ENCODE measurements at places on chromosomes 3 and 15.
A peak's percentile ranks its signal among the peaks of the same experiment; 100 is the strongest.

- peak; percentile 96 for DNase-seq
These were observed 194.3 kb downstream of the BCHE start for GRCh38 chr3:165642761-165643420.

GRCh38 chr3:153768561-153769469 is 352.4 kb upstream of the ARHGEF26 start:
- DNase-seq = peak; percentile 15

DNA sequence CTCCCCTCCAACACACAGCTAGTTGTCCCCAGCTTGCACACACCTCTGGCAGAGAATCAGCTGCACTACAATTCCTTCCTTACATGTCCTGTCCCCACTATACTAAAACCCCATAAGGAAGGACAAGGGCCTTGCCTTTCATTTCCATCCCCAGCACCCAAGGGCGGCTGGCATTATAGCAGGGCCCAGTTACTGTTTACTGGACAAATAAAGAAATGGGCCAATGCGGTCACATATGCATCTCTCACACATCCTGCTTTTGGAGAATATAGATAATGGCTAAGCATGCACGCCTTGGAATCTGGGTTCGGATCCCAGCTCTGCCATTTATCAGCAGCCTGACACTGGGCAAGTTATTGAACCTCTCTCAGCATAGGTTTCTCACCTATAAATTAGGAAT is 99.1 kb downstream of the DAPK2 start:
- no peak for DNase-seq

DNA sequence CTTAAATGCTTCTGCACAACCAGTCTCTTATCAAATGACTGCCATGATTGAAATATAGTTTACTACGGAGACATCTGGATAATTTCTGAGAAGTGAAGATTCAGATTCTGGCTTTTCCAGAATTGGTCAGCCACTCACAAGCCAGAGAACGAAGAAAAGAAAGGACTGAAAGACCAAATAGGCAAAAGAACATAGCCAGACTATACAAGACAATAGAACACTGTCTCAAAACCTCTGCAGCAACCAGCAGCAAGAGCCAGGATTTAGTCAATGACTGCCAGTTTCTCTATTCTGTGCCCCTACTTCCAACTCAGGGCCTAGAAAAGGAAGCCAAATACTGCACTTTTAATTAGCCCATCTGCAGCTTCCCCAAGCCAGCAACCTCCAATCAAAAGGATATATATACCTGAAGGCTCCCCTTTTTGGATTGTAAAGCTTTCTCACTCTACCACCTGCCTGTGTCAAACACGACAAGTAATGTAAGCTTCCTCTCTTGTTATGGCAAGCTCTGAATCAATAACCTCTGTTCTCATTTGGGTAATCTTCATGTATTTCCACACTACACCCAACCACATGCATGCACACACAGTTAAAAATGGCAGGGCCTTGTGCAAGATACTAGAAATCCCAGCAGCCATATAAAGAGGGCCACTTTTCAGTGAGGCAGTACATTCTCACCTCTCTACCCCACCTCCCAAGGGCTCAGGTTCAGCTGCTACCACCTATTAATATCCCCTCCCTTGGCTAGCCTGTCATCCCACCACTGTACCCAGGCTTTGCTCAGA is 97.1 kb downstream of the ERC2 start:
- DNase-seq = no peak

DNA sequence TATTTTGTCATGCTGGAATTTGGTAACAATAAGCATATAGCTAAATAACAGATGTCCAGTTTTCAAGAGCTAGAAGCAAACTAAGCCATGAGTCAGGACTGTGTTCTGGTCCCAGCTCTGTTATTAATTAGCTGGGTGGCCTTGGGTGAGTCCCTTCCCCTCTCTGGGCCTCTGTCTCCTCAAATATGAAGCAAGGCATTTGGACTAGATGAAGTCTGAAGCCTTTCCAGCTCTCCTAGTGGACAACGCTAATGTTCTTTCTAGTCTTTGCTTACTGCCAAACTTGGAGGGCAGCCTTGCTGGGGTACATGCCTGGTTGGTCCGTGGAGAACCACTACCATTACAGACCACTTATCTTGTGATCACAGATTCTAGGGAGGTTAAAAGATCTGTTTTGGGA is 127.6 kb downstream of the DUT start:
- no peak for DNase-seq

DNA sequence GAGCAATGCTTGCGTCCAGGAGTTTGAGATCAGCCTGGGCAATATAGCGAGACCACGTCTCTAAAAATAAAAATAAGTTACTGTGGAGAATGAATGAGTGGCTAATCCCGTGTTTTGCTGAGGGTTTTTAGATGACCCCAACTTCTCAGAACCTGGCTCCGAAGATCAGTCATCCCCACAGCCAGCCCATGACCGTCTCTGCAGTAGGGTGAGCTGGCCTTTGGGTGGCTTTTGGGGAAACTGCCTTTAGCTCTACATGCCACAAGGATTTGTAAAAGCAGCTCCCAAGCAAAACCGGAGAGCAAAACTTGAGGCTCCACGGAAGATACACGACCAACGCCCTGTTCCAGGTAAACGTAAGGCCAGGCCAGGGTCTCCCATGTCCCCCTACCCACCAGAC is 39.2 kb upstream of the TFRC start:
- no peak for DNase-seq

- no peak for DNase-seq
These were observed 6.4 kb downstream of the MYL3 start for GRCh38 chr3:46856576-46857471.

DNA sequence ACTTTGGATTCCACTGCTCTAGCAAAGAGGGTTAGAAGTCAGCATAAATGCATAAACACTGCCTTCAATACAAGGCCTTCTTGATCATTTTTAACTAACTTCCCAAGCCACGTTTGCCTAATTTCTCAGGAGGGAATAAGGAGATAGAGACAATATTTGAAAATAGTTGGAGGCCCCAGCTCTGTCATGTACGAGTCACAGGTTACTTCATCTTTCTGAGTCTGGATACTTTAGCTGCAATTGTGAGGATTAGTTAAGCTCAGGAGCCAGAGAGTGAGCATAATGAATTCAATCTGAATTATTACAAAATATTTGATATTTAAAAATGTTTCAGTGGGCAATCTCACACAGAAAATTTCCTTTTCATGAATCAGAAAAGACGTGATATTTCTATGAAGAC is 298.9 kb downstream of the SHOX2 start:
- DNase-seq = no peak

- DNase-seq = no peak
These were observed 168.4 kb downstream of the WDR72 start for GRCh38 chr15:53591041-53591440.

DNA sequence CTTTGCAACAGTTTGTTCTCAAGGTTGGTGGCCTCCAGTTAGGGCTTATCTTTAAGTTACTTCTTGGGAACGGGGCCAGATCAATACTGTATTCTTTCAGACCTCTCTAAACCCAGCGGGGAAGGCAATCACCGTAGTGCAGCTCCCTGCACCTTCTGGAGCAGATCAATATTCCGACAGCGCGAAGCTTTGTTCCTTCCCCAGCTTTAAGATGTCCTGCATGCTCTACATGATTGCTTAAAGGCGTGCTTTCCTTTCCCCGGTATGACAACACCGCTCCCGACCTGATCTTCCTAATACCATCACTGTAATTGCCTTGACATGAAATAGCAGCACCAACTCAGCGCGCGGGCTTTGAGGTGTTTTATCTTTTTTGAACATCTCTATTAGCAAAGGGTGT is 755.2 kb downstream of the NR2F2 start:
- DNase-seq = no peak

GRCh38 chr15:78421238-78421965 is 16.6 kb upstream of the IREB2 start:
- no peak for DNase-seq

GRCh38 chr15:66803182-66803729 is 101.2 kb downstream of the SMAD6 start:
- peak; percentile 98 for DNase-seq

DNA sequence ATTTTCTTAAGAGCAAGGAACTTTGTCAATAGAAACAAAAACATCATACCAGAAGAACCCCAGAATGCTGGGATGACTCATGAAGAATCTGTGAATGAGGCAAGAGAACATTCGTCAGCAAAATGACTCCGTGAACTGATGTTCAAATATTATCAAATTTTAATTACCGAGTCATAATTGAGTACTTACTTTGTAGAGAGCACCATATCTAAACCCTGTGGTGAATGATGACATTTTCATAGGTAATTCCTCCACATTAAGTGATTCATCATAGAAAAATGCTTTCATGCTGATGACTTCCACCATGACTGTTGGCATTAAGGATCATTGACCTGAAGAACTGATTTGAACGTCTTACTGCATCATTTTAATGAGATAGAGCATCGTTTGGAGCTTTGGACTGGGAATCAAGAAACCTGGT is 56.3 kb downstream of the PPARG start:
- DNase-seq = no peak

DNA sequence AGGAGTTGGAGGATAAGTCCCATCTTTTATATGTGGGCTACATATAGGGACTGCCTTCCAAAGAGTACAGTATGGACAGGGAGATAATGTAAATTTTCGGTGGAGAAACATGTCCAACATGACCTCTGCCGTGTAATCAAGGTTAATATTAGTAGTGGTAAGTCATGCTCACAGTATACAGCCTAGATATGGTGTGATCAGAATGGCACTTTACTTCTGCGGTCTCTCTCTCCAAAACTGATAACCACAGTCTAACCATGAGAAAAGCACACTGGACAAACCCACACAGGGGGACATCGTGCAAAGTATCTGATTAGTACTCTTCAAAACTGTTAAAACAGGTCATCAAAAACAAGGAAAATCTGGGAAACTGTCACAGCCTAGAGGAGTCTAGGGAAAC is 66.6 kb upstream of the PLCL2 start:
- no peak for DNase-seq

DNA sequence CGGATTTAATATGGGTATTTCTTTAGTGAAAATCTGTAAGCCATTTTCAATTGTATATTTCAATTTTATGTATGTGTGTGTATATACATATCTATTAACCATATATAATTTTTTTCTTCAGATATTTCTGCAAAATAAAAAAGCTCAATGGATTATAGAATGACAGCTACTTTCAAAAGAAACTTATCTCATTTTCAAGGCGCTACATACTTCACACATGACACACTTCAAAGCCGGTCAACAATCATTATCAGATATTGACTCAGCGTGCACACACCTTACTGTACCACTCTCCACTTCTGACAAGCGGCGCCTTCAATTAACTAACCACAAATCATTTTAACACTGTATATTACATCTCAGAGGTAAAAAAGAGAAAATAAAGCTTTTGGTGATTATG is 39.6 kb downstream of the ATP13A3 start:
- no peak for DNase-seq

DNA sequence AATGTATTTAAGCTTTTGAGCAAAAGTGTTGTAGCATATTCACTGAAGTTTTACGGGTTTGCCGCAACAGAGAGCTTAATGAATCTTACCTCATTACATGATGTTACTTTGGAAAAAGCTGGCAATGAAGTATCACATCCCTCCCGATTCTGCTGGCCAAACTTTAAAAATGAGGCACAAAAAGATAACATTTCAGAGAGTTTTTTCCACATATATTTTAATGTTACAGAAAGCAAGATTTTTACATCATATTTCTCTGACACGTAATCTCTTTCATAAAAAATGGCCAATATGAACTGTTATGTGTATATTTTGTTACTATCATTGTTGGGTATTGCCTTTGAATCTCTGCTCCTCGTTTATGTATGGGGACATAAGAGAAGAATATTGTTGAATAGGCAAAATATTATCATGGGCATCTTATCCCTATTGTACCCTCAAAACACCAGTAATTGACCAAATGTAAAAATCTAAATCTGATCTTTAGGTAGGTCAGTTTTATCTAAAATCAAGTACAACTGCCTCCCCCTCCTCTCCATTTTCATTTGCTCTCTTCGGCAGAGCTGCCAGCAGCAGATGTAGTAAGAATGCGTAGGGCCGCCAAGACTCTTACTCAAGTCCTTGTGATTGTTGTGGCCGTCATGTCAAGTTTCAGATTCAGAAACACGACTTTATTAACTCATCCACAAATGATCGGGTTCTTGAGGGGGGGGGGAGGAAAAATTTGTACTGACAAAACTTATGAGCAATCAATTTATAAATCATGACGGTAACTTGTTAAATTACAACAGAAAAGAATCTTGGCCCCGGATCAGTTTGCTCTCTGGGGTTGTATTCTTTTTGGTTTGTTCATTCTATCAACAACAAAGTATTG is 106.7 kb upstream of the THRB start:
- DNase-seq = no peak

DNA sequence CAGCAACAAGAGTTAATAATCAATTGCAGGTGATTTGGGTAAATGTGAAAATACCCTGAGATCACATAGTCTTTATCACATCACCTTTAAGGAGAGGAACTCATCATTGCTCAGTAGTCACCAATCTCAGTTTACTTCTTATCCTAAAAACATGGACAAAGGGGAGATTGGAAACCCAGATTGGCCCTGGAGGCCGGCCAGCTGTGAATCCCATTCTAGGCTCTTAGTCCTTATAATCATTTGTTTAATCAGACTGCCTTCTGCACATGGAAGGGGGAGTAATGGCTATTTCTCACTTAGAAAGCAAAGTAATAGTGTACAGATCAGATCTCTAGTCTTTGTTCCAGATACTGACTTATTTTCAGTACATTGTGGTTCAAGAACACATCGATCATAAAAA is 37.2 kb upstream of the CPB1 start:
- DNase-seq = no peak

- DNase-seq = no peak
These were observed 398.5 kb downstream of the VPS13C start for GRCh38 chr15:61661791-61662190.

DNA sequence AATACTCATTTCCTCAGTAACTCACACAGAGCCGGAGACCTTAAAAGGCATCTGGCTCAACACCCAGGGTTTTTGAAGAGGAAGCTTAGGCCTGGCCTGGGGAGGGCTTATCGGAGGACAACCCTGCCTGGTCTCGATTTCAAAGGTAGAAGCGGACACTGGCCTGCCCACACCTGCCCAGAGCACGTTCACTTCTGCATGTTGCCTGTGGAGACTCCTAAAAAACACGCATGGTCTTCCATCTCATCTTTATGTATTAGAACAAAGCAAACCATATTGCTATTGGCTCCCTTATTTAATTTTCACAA is 55.5 kb upstream of the FURIN start:
- DNase-seq = no peak

- peak; percentile 56 for DNase-seq
These were observed 216.1 kb downstream of the MTHFS start for GRCh38 chr15:79680720-79681119.

GRCh38 chr3:185280572-185281365 is 26.9 kb upstream of the EHHADH start:
- no peak for DNase-seq

Data from HS-27A (cell line).